ENCODE measurements at places on chromosomes 3 and 15.

GRCh38 chr3:54831112-54831511 lies 96.7 kb downstream of the LRTM1 start:
- no peak for DNase-seq

- no peak for DNase-seq
These were observed 28.1 kb upstream of the INSYN1 start for GRCh38 chr15:73781038-73781925.

DNA sequence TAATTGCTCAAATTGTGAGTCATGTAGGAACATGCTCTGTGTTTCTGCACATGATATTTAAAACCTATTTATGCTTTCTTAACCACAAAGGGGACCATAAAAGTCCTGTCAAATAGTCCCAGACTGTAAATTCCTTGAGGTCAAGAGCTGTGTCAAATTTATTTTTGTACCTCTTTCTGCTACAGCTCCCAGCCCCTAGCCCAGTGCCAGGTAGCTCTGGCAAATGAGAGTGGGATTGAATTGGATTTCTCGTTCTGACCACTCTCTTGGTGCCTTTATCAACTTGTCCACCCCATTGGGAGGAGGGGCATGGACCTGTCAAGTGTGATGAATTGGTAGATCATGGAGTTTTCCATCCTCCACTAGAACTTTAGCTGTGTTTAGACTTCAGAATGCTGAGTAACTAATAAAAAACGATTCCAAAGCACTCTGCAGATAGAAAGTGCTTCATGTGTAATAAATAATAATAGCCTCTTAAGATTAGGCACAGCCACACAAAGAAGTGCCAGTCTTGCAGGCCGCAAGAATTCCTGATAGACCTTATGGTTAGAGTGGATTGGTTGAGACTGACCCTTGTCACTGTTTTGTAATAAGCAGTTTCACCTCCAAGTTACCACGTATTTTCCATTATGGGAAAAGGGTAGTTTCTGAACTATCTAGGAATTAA lies 120.4 kb downstream of the LPP start:
- no peak for DNase-seq

DNA sequence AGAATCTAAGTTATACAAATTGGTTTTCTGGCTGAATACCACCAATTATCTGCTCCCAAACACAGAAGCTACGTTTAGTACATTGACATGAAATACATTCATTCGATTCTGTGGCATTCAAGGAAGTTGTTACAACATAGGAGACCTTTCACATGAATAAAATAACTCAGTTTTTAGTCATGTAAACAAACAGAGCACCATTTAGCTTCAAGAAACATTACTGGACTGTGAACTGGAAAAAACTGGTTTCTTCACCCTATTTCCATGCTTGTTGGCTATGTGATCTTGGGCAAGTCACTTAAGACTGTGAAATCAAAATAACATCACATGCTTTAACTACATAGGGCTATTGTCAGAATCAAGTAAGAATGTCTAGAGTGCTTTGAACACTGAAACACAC lies 46.2 kb downstream of the NRG4 start:
- no peak for DNase-seq

DNA sequence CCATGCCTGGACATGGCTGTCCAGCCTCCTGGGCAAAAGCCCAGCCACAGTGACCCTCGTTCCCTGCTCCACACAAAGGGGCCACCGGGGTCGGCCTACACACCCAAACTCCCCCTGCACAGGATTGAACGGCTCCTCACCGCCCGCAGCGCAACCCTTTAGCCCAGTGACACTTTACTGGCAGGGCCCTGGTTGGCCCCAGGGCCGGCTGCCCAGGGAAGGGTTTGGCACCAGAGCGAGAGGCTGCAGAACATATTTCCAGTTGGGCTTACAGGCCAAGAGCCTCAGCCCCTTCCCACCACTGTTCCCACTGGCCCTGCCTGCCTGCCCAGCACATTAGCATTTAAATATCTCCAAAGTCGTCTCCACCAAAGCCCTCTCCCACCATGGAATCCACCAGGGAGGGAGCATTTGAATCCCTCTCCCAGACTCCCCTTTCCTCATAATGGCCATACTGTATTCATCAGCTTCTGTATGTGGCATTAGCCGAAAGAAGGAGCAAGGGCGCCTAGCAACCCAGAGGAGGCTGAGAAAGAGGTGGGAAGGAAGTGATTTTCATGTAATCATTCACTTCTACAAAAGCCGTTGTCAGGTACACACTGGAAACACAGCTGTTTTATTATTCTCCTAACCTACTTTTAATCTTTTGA lies 85.4 kb downstream of the SLC6A11 start:
- no peak for DNase-seq

DNA sequence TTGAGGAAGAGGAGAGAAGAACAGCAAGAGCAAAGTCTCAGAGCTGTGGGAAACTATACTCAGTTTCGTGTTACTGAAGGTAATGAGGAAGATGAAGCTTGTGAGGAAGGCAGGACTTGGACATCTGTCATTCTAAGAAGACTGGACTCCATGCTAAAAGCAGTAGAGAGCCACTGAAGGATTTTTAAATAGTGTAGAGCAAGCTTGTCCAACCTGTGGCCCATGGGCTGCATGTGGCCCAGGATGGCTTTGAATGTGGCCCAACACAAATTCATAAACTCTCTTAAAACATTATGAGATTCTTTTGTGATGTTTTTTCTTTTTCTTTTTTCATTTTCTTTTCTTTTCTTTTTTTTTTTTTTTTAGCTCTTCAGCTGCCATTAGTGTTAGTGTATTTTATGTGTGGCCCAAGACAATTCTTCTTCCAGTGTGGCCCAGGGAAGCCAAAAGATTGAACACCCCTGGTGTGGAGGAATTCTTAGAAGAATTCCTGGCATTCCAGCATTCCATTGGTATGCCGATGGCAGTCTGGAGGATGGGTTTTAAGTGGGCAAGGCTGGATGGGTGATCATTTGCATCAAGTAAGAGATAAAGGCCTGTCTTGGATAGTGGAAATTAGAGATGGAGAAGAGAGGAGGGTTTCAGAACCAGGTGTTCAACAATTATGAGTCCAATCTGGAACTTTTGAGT lies 6.9 kb upstream of the NFKBIZ start:
- DNase-seq = no peak

- DNase-seq = no peak
These were observed 1.3 kb downstream of the ADAM10 start for GRCh38 chr15:58748040-58748851.

DNA sequence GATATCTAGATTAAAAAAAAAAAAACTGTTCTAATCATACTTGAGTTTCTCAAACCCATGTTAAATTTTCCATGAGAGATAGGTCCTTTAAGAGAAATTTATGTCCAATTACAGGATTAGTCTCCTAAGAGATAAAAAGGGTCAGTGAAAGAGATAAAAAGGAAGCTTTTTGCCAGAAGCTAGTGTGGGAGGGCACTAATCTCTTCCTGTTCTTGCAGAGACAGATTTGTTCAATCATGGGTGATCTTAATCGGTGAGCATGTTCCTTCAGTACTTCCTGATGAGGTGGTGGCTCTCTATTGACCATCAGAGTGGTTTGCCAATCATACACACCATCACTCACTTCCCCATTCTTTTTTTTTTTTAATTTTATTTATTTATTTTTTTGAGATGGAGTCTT lies 16.9 kb upstream of the LPP start:
- DNase-seq = no peak

GRCh38 chr3:50171540-50172301 lies 16.6 kb downstream of the SEMA3F start:
- no peak for DNase-seq

DNA sequence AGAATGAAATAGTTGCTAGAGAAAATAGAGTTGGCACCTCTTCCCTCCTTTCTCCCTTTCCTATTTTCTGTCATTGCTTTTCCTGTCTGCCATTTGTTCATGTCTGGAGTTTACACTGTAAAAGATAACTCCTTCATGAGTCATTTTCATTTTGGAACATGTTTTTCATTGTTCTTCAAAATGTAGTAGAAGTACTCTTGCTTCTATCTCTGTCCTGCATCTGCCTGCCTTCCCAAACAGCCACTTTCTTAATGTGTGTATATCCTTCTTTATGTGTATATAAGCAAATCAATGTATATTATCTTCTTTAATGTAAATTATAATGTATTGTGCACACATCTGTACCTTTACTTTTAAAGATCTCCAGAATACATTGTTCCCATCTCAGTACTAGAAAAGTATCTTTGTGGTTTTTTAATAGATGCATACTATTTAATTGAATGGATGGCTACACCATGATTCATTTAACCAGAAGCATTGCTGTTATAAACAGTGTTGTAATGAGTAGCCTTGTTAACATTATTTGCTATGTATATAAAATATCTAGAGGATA lies 41.1 kb downstream of the TSC22D2 start:
- no peak for DNase-seq

DNA sequence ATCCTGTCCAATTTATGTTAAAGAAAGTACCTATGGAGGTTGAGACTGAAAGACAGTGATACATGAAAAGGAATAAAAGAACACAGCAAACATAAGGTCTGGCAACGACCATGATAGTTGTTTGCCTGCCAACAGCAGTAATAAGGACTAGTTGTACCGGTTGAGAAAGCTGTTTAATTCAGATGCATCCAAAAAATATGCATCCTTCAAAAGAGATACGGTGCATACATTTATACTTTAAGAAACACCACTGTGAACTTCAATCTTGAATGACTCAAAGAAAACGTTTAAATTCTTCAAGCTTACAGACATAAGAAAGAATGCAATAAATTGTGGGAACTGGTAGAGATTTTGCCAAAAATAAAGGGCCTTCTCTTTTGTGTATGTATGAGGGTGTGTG lies 492.1 kb downstream of the NLGN1 start:
- no peak for DNase-seq

Data from stimulated activated CD4-positive, alpha-beta T cell treated with anti-CD3 and anti-CD28 coated beads, Interleukin-1b, Interleukin-23, amount 100 ng/mL, for 24 hours (primary cell).